ENCODE measurements at places on chromosomes 13 and 19. TPM values are rescaled to one million over a fixed set of nuclear protein-coding genes. Genes with fewer than 3 reads are reported as not detected.

The PTH2 gene
- not detected for total RNA-seq

The ACOD1 gene
- not detected for total RNA-seq

The ZNF541 gene
- 0.19 TPM for total RNA-seq

The PBX4 gene
- not detected for total RNA-seq

The ANGPTL8 gene
- not detected for total RNA-seq

The TEX101 gene
- not detected for total RNA-seq

The ZNF66 gene
- 4.6 TPM for total RNA-seq

The ZNF814 gene
- 4.2 TPM for total RNA-seq

The C13orf42 gene
- total RNA-seq: not detected

The POU4F1 gene
- 0.98 TPM for total RNA-seq

The C1QTNF9 gene
- not detected for total RNA-seq

The AMER2 gene
- total RNA-seq: not detected

The CEACAM16 gene
- not detected for total RNA-seq

The PEG3 gene
- total RNA-seq: 0.33 TPM

The ZNF71 gene
- total RNA-seq: 18.2 TPM

The KLF1 gene
- total RNA-seq: not detected

The ASPDH gene
- not detected for total RNA-seq

The ANKLE1 gene
- 1.3 TPM for total RNA-seq

The CCL25 gene
- total RNA-seq: not detected

The ZNF112 gene
- 6.2 TPM for total RNA-seq

The UNC13A gene
- 0.19 TPM for total RNA-seq

The ACER1 gene
- not detected for total RNA-seq

The PSPN gene
- 0.98 TPM for total RNA-seq

The POLRMT gene
- total RNA-seq: 32.5 TPM

The CXCL17 gene
- not detected for total RNA-seq

The MAST3 gene
- total RNA-seq: 2.0 TPM

The FCAR gene
- not detected for total RNA-seq

The PTPRS gene
- total RNA-seq: 28.8 TPM

The ZNF540 gene
- total RNA-seq: 0.19 TPM

The PLVAP gene
- 13.8 TPM for total RNA-seq

The ZNF460 gene
- total RNA-seq: 77.1 TPM

The LHB gene
- total RNA-seq: 0.48 TPM

The CBLC gene
- not detected for total RNA-seq

All from vein endothelial cell (primary cell).